ENCODE measurements at places on chromosomes 3 and 15.

GRCh38 chr15:70308011-70308734 lies 210.5 kb upstream of the TLE3 start:
- DNase-seq: no peak

GRCh38 chr3:43734685-43735084 lies 43.9 kb downstream of the ABHD5 start:
- no peak for DNase-seq

DNA sequence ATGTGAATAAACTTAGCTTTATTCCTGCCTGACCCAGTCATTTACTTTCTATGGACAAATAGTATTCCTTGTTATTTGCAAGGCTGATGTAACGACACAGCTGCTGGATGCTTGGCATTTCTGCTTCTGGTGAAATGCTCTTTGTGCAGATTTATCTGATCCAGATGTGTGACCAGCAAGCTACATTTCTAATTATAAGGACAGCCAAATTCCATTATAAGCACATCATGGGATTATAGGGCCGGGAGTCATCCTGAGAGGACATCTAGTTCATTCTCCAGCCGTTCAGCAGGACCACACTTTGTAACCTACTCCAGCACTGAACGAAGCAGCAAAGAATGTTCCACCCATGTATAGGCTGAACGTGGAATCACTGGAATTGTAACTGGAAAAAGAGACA lies 42.9 kb downstream of the FNDC3B start:
- DNase-seq: no peak

- no peak for DNase-seq
Observed at GRCh38 chr3:33722626-33723370, 4.7 kb upstream of the CLASP2 start.

DNA sequence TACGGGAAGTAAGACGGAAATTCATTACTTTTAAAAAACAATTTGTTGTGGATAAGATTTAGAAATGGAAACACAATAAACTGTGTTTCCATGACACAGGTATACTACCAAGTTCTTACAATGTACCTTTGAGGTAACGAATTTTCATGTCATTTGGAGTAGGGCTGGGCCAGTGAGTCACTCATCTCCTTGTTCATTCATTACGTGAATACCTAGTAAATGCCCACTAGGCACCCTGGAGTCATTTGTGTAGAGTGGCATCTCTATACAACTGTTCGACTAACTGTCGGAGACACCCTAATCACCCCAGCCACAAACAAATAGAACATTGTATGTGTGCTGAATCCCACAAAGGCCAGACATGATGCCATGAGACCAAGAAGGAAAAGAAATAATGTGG lies 94.8 kb downstream of the IGF1R start:
- no peak for DNase-seq

DNA sequence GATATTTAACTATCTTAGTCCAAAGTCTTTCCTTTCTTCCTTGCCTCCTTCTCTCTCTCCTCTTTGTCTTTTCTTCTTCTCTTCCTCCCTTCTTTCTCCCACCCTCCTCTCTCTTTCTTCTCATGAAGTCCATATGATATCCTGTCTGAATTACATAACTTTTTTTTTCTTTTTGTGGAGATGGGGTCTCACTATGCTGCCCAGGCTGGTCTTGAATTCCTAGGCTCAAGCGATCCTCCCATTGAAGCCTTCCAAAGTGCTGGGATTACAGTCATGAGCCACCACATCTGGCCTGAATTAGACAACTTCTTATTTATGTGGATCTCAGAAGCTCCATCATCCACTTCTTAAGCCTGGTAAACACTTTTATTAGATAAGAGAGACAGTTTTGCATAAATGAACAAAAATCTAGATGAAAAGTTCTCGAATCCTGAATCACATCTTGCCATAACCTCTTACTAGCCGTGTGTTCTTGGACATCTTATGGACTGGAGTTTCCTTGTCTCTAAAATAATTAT lies 206.5 kb downstream of the LPP start:
- DNase-seq: no peak

- DNase-seq: no peak
Observed at GRCh38 chr3:95312650-95313049, 1249.8 kb downstream of the NSUN3 start.

- DNase-seq: no peak
Observed at GRCh38 chr3:160159341-160159740, 65.9 kb upstream of the C3orf80 start.

DNA sequence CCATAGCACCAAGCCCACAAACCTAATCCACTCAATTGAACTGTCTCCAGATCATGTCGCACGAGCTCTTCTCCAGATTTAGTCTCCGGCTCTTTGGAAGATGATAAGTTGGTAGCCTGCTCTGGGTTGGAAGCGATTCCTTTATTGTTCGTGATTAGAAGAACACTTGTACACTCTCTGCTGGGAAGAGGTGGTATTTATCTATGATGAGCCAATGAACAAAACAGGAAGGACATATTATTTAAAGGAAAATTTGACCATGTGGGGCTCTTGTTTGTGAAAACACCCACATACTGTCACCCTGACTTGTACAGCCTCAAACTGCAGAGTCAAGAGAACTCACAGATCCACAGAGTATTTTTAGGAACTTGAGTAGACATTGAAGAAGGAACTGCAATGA lies 54.4 kb downstream of the MYZAP start:
- no peak for DNase-seq

GRCh38 chr3:76245073-76245472 lies 459.7 kb upstream of the ZNF717 start:
- no peak for DNase-seq

DNA sequence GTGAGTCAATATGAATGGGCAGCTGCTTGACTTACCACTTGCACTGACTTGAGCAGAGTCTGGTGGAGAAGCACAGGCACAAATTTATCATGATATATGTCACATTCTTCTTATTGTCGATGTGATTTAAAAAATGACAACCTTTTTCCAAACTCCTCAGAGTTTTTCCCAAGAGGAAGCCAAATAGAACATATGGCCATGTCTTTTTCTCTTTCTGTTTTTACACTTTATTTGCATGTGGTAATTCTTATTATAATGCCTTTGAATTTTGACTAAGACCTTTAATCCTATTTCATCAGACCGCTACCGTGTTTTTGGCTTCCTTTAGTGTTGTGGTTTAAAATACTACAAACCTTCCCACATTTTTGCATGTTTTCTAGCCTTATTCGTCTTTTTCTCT lies 666.2 kb downstream of the PDCD6IP start:
- no peak for DNase-seq

All from activated T-cell treated with anti-CD3 and anti-CD28 coated beads for 1 hour (primary cell).